SK-N-SH treated with all-trans-retinoic acid at 6 μM for 48 hours (cell line): ENCODE measurements at places on chromosomes 2 and 18.

DNA sequence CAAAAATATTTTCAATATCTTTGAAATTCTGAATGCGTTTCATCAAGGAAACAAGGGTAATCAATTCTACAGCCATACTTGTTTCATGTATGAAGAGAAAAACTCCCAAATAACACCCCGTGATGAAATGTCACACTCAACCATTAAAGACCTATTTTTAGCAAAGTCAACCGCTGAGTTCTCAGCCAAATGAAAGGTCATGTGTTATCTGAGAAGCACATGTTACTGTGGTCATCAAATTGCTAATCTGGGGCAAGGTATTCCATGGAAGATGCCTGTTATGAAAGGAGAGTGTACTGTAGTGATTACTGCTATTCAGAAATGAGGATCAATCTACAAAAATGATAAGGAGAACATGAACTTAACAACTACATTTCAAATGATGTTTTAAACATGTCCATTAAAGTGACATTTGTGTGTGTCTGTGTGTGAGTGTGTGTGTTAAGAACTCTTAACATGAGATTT is 126.7 kb downstream of the BCL2 start:
- ATAC-seq: no peak

DNA sequence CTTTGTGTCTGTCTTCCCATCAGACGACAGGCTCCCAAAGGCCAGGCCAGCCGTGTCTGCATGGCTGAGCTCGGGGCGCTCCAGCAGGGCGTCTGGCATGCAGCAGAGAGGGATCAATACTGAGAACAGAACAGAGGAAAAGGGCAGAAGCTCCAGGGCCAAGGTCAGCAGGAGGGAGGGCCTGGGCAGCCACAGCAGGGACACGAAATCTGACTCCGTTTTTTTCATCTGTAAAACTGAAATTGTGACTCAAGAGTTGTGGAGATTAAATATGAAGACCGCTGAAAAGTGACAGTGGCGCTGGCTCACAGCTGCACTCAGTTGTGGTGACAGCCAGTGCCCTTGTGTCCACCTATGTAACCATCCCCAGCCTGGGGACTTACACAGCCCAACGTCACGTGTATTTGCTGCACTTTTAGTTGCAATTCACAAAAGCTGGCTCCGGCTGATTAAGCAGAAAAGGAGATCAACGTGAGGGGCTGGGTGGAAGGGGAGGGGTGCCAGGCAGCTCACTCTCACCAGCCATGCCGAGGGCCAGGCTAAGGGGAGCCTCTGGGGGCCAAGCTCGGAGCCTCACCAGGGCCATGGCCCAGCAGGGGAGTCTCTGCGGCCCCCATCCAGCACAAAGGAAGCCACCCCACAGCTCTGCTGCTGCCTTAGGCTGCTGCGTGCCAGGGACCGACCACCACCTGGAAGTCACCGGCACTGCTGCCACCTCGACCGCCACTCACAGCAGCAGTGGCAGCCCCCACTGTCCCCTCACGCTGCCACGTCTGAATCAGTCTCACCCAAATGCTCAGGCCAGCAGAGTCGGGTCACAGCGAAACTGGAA is 74.7 kb downstream of the EIPR1 start:
- ATAC-seq: peak; percentile 46

DNA sequence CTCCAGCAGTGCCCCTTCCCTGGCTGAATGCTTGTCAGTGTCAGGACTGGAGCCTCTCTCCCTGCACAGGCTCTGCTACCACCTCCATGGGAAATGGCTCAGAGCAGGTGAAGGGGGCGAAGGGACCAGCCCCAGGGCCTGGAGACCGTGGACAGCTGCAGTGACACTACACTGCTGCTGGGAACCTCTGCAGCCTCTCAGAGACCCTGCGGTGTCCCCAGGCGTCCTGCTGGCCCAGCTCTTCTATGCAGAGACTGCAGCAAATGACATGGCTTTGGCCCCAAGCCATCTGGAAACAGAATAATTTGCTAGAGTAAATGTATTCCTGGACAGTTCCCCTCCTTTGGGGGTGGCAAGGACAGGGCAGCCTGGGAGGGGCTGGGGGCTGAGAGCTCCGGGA is 53.2 kb downstream of the CIB4 start:
- no peak for ATAC-seq

DNA sequence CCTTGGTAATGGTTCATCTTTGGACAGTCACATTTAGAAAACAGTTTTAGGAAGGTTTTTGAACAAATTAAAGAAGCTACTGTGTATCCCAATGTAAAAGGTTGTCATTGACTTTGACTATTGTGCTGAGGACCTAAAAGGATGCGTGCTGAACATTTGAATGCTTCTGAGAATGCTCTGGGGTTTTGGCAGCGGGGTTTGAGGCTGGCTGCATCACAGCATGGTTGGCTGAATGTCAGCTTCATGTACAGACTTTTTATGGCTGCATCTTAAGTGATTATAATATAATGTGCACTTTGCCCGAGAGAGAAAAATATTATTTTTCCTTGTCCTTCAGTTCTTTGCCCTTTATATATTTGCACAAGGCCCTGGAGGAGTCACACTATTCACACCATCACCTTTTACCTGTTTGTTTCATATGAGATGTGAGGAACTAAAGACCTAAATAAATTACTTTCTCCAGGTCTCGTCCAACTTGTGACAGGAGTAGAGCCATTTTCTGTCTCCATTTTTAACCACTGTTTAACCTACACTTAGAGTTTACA is 125.9 kb downstream of the CCDC85A start:
- ATAC-seq: peak; percentile 9; the same call in 2 of the 3 replicates

- ATAC-seq: peak; percentile 71
Observed at GRCh38 chr2:168456521-168457189, 583 bp downstream of the CERS6 start.

DNA sequence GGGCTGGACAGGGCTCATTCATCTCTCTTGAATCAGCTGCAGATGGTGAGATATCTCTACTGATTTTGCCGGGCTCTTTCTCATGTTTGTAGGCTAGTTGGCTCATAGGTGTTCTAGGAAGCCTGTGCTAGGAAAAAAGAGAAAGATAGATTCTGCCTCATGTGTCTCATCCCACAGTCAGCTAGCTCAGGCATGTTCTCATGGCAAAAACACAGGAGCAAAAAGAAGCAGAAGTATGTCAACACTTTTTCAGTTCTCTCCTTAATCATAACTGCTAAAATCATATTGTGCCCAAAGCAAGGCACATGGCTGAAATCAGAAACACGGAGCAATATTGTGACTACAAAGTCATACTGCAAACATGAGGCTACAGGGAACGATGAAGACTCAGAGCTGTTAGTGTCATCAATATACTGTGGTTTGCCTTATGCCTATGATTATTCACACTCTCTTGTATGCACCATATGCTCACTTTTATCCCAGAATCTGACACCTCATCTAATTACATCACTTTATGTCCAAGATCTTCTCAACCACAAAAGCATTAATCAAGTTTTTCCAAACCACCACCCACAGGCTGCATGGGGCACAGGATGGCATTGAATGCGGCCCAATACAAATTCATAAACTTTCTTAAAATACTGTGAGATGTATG is 571.9 kb upstream of the CNTNAP5 start:
- no peak for ATAC-seq

- no peak for ATAC-seq
Observed at GRCh38 chr2:33616873-33617272, 17.8 kb upstream of the FAM98A start.

GRCh38 chr2:68834737-68835376 is 36.3 kb downstream of the BMP10 start:
- ATAC-seq: no peak

- ATAC-seq: no peak
Observed at GRCh38 chr2:191441496-191442214, 196.5 kb downstream of the MYO1B start.

DNA sequence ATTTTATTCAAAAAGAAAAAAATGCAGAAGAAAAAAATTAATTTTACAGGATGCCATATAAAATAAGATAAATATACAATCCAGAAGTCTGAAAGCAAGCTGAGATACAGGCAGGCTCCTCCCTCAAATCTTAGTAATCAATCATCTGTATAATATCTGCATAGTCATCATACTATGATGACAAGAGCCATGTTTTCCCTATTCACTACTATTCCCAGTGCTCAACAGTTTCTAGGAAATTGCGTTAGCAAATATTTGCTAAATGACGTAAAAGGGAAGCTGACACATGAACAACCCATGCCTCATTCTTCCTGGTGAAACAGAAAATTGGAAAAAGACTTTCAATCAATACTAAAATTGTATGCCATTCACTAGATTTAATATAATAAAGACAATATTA is 793.2 kb downstream of the SUCLG1 start:
- ATAC-seq: no peak

DNA sequence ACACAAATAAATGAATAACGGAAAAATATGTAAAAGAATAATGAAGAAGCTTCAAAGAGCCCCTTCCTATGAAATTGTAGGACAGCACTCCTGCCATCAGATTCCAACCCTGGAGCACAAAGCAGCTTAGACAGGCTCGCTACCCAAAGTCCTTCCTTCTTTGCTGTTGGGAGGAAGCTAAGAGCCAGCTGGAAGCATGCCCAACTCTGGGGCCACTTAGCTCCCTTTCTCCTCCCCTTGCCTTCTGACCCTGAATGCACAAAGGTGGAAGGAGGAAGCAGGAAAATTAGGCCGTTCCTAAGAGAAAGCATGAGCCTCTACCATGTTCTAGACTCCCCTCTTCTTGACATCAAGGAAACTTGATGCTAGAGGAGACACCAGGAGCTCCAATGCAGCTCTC is 700.8 kb downstream of the RNF144A start:
- no peak for ATAC-seq

DNA sequence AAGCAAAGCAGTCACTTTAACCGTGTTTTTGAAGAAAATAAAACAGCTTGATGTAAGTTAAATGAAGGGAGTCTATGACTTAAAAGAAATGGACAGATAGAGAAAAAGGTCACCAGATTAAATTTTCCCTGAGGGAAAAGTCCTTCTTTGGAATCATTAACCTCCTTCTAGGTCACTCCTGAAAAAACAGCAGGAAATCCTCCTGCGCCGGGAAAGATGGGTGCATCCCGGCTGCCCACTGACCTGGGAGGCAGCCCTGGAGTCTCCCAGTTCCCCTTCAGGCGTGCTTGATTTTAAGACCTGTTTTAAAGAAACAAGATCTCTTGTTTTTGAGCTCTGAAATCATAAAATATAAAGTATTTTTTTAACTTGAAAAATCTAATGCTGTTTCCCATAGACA is 18.4 kb upstream of the ZNF521 start:
- ATAC-seq: no peak

GRCh38 chr2:200158647-200159356 is 147.7 kb upstream of the SPATS2L start:
- ATAC-seq: no peak
